Ureter (tissue), 1 donor: ENCODE measurements at places on chromosomes 16 and 17. TPM values are rescaled to one million over a fixed set of nuclear protein-coding genes. Genes with fewer than 3 reads are reported as not detected.

DNA sequence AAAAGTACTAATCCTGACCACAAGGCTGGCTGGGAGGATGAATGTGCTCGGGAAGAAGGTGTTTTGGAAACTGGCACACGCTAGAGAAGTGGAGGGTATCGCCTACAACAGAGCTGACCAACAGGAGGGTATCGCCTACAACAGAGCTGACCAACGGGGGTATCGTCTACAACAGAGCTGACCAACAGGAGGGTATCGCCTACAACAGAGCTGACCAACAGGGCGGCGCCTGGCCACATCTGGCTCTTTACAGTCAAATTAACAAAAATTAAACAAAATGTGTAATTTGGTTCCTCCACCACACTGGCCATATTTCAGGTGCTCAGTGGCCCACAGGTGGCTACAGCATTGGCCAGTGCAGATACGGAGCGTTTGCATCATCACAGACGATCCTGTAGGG, 153.5 kb downstream of the CMIP start:
- no peak for DNase-seq

ZPBP2 gene
- total RNA-seq, result not detected

GRCh38 chr16:29883987-29884386, 15.4 kb downstream of the SEZ6L2 start:
- DNase-seq, result no peak

MAPT gene
- 6.1 TPM for total RNA-seq

- no peak for DNase-seq
These were observed 5.5 kb upstream of the PIEZO1 start for GRCh38 chr16:88790312-88791211.

NME1 gene
- 99.4 TPM for total RNA-seq

SLC4A1 gene
- total RNA-seq, result 0.08 TPM

- no peak for DNase-seq
These were observed 48.4 kb upstream of the SKAP1 start for GRCh38 chr17:48478224-48479013.

DNA sequence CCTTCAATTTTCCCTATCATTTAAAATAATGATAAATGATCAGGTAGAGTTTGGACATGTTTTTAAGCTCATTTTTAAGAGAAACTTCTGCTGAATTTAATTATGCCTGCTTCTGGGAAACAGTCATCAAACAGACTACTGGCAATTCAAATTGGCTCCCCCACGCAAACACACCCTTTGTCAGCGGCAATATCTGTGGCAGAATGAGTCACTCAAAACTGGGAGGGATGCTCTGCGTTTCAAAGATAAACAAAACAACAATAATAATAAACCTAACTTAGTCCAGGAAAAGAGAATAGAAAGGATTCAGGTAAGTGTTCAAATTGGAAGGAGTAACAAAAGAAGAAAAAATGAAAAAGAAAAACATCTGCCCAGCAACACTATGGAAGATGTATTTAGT, 108.1 kb upstream of the ERCC4 start:
- no peak for DNase-seq

PERCC1 gene
- not detected for total RNA-seq

GRCh38 chr17:58284613-58285421, 4.1 kb upstream of the MPO start:
- peak; percentile 28 for DNase-seq

DNA sequence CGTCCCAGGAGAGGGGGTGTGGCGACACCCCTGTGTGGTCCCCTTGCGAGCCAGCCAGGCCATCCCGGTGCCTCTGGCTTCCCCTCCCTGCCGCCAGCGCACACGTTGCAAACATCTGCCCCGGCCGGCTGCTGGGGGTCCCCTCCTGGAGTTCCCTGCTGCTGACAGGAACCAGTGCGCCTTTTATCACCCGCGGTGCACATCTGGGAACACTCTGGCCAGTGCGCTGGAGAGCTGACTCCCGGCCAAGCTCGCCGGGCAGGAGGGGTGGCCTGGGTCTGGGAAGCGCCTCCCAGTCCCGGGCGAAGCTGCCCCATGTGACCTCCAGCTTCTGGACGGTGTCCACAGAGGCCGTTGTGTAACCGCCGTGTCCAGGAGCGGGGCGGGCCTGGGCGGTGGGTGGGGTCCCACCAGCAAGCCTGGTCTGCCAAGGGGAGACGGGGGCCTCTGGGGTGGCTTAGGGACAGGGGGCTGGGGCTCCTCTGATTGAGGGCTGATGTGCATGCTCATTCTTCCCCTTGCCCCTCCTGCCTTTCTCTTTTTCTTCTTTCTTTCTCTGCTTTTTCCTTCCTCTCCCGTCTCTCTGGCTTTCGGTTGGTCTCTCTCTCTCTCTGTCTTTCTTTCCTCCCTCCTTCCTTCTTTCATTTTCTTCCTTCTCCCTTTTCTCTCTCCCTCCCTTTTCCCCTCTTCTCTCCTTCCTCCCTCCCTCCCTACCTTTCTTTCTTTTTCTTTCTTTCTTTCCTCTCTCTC, 25.2 kb upstream of the CIBAR2 start:
- peak; percentile 95 for DNase-seq

DNA sequence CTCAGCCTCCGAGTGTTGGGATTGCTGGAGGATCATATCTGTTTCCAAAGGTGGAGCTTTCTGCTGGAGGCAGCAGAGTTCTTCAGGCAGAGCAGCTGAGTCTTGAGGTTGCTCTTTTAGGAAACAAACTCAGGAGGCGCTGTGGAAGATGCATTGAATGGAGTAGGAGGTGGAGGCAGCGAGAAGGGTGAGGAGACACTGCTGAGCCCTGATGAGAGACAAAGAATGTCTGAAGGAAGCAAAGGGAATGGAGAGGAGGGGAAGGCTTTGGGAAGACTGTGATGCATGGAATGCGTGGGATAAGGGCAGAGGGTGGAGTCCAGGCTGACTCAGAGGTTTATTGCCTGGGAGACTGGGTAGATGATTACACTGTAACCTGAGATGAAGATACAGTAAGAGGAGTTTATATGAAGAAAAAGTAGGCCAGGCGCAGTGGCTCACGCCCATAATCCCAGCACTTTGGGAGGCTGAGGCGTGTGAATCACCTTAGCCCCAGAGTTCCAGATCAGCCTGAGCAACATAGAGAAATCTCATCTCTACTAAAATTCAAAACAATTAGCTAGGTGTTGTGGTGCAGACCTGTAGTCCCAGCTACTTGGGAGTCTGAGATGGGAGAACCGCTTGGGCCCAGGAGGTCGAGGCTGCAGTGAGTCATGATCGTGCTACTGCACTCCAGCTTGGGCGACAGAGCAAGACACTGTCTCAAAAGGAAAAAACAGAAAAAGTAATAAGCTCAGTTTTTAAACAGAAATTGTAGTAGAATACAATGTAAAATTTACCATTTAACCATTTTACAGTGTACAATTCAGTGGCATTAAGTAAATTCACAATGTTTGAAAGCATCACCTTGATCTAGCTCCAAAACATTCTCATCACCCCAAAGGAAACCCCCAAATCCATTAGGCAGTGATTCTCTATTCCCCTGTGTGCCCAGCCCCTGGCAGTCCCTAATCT, 17.8 kb upstream of the TMEM219 start:
- DNase-seq, result peak; percentile 66

GRCh38 chr17:18921912-18922451, 30.0 kb upstream of the SLC5A10 start:
- DNase-seq, result no peak

PER1 gene
- total RNA-seq, result 152 TPM

GRCh38 chr16:50289950-50290764, 23.8 kb downstream of the ADCY7 start:
- DNase-seq, result no peak

- DNase-seq, result peak; percentile 84
These were observed 15.7 kb downstream of the CAVIN1 start for GRCh38 chr17:42407289-42407836.

- no peak for DNase-seq
These were observed 25.6 kb downstream of the METTL9 start for GRCh38 chr16:21625026-21625425.

ACSM2A gene
- total RNA-seq, result not detected

- DNase-seq, result no peak
These were observed 15.0 kb downstream of the PITPNC1 start for GRCh38 chr17:67392111-67392510.

DNA sequence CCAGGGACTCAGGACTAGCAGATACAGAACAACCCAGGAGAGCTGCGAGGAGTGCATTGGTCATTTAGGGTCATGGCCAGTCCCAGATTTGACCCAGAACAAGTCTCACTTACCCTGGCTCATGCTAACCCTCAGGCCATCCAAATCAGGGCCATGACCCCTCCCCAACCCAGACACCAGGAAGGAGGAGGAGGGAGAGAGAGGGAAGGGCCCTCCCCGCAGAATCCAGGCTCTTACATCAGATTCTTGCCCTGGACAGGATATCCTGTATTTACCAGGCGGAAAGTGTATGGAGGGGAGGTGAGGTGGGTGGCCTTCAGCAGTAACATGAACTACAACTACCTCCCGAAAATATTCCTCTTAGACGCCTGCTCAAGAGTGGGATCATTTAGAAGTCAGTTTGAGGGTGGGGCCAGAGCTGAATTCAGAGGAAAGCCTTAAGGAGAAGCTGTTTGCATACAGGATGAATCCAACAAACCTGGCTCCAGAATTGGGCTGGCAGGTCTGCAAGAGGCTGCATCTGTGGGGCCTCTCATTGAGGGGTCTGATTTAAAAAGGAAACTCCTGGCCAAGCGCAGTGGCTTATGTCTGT, 2.1 kb downstream of the VAT1 start:
- DNase-seq, result no peak

DNA sequence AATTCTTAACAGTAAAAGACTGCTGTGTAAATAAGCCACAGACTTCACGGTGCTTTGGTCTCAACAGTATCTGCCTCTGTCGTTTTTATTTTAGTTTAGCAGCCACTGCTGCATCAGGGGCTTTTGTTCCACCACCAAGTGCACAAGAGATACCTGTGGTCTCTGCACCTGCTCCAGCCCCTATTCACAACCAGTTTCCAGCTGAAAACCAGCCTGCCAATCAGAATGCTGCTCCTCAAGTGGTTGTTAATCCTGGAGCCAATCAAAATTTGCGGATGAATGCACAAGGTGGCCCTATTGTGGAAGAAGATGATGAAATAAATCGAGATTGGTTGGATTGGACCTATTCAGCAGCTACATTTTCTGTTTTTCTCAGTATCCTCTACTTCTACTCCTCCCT, 7.9 kb downstream of the HERPUD1 start:
- DNase-seq, result no peak

RASL10B gene
- 2.7 TPM for total RNA-seq

- DNase-seq, result no peak
These were observed 2.1 kb downstream of the SPATA22 start for GRCh38 chr17:3469529-3469928.

DNA sequence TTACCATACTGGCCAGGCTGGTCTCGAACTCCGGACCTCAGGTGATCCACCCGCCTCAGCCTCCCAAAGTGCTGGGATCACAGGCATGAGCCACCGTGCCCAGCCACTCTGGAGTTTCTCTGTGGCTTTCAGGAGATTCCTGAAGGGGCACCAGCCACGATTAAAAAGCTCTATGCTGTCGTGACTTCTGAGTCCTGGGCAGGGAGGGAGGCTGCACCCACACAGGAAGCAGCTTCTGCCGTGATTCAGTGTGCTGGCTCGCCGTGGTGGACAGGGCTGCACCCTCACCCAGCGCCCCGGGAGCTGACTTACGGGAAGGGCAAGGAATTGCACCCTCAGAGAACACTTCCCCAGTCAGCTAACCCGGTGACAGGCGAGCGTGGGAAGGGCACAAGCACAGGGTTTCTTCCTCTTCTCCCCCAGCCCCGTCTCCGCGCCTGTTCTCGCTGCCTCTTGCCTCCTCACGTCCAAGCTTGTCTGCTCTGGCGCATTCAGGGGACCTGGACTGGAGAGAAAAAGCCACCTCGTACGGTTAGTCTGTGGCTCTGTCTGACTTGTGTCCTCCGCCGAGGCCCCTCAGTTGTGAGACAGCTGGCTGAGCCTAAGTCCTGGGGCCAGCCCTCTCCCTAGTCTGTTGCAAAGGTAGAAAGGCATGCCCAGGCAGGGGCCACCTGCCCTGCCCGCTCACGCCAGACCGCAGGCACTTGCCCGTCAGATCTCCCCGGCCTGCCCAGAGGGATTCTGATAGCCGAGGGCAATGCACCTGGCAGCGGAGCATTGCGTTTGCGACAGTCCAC, 145.0 kb downstream of the SEC14L1 start:
- peak; percentile 86 for DNase-seq
